ENCODE measurements at places on chromosomes 3 and 15.

DNA sequence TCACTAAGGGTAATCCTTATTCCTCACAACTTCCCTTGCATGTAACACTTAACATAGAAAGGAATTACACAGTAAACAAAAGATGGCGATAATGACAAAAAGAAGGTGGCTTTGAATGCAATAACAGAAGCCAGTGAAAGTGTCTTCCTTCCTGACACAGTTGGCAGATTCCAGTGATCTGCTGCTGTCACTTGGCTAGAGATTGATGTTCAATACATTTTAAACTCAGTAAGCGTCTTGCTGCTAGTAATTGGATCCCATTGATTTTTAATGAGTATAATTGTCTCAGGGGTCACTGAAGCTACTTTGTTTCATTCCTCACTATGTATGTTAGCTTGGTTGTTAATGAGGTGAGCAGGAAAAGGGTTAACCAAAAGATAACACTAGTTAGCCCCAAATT, 692.7 kb downstream of the NTRK3 start:
- DNase-seq: no peak

- no peak for DNase-seq
Observed at GRCh38 chr3:75303741-75304140, 360.4 kb upstream of the FRG2C start.

GRCh38 chr3:25836579-25836978, 46.7 kb downstream of the OXSM start:
- DNase-seq: no peak

- DNase-seq: no peak
Observed at GRCh38 chr3:127209155-127209839, 16.4 kb downstream of the PRR23E start.

DNA sequence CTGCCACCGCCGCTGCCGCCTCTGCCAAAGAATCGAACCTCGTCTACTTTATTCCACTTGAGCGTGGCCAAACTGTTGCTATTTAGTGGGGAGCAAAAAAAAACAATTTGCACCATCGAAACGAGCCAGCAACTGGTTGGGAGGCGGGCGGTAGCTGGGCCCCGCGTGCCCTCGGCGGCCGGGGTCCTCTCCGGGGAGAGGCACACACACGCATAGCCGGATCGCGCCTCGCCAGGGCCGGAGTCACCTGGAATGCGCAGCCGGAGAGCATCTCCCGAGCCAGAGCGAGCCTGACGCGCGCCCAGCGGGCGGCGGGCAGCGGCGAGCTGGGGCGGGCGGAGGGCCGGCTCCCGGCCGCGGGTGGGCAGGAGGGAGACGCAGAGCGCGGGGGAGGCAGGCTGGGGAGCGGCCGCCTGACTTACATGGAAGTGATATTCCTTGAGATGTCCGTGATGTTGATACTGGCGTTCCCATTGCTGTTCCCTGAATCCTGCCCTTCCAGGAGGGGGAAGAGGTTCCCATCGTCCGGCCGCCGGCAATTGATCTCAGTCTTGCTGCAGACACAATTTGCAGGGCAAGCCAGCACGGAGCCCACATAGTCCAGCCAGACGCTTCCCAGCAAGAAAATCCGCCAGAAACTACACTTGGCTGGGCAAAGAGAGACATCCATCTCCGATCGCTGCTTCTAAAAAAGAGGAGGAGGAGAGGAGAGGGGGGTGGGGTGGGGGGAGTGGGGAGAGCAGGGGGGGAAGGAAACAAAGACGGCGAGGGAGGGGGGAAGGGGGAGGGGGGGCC, 858 bp downstream of the NTRK3 start:
- DNase-seq: no peak

DNA sequence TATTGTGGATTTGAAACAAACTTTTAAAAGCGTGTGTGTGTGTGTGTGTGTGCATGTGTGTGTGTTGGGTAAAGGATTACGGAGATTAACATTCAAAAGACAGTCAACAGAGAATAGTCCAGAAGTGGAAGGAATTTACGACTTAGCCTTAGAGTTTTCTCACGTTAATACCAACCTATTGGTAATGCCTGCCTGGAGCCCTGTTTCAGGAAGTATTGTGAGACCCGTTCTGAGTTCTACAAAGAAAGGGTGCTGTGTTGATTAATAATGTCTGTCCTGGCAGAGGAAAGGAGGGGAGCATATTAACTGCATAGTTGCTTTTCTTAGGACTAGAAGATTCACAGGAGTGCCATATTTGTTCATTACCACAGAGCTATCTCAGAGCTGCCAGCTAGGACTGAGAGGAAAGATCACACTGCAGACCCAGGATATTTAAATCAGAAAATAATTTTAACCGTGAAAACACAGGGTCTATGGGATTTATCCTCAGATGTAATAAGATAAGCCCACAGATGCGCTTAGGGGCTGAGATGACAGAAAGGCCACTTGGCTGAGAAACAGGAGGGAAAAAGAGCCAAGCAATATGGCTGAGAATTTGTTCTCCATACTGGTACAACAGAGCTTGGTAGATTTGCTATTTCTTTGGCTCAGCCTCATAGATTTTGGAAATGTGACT, 40.5 kb upstream of the FRMD4B start:
- DNase-seq: no peak

- no peak for DNase-seq
Observed at GRCh38 chr15:25092661-25093060, 137.9 kb downstream of the SNRPN start.

- no peak for DNase-seq
Observed at GRCh38 chr3:172716476-172716875, 5.6 kb upstream of the NCEH1 start.

GRCh38 chr3:152416808-152417580, 148.3 kb downstream of the MBNL1 start:
- DNase-seq: no peak

GRCh38 chr3:54137311-54137710, 15.0 kb downstream of the CACNA2D3 start:
- DNase-seq: no peak

DNA sequence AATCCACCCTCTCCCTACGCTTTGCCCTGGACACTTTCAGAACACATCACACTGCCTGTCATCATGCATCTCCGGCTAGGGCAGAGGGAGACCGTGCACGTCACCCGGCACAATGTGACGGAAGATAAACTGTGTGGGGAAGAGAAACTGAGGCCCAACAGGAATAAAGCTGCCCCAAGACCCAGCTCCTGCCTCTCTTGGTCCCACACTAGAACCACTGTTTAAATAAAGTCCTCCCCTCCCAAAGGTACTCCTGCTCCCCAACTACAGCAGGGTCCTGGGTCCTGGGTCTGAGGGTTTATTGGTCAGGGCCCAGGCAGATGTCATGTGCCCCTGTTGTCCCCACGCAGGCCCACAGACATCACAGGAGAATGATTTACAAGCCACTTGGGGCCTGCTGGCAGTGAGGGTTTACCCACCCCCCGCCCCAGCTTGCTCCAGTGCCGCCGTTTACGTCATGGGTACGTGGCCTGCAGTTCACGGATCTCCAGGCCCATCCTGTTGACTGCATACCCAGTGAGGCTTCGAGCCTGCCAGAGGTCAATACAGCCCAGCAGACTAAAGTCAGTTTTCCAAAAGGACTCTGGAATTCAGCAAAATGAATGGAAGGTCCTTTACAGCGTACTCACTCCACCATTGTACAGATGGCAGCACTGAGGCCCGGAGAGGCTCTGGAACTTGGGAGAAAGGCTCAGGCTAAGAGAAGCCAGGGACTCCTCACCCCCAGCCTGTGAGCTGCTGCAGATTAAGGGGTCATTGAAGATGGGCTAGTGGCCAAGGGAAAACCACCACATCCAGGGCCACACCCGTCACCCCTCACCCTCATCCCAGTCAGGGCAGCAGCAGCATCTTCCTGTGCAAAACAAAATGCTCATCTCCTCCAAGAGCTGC, 23.2 kb downstream of the ALS2CL start:
- DNase-seq: no peak

DNA sequence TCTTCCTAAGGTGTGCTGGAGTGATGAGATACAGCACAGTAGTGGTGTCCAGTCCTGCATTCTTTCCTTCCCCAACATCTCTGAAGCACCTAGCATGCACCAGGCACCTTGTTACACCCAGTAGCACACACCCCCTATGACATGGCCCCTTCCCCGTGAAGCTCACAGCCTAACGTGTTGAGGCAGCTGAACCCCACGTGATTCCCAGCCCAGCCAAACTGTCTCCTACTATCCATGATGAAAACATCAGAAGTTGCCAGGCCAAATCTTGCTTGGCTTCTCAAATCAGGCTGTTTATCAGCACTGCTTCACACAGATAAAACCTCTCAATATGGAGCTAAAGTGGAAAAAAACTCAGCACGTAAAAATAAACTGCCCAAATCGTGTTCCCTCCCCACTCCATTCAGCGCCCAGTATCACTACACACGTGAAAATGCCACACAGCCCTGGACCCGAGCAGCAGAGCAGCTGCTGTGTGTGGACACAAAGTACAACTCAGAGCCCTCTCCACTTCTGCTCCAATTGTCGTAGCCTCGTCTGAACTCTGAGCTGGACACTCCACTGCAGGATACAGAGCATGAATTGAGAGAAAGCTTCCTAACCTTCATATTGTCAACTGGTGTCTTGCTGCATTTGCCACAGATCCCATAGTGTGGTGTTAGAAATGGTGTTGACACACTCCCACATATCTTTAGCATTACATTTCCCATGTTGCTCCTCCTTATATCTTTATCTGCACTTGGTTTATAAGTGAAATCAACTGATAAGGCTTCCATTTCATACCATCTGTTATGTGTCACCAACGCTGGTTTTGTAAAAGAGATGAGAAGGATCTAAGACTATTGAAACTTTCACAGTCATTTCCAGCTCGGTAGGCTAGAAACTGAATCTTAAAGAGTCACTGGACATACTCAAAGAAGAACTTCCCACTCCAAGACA, 279.8 kb downstream of the RORA start:
- no peak for DNase-seq

DNA sequence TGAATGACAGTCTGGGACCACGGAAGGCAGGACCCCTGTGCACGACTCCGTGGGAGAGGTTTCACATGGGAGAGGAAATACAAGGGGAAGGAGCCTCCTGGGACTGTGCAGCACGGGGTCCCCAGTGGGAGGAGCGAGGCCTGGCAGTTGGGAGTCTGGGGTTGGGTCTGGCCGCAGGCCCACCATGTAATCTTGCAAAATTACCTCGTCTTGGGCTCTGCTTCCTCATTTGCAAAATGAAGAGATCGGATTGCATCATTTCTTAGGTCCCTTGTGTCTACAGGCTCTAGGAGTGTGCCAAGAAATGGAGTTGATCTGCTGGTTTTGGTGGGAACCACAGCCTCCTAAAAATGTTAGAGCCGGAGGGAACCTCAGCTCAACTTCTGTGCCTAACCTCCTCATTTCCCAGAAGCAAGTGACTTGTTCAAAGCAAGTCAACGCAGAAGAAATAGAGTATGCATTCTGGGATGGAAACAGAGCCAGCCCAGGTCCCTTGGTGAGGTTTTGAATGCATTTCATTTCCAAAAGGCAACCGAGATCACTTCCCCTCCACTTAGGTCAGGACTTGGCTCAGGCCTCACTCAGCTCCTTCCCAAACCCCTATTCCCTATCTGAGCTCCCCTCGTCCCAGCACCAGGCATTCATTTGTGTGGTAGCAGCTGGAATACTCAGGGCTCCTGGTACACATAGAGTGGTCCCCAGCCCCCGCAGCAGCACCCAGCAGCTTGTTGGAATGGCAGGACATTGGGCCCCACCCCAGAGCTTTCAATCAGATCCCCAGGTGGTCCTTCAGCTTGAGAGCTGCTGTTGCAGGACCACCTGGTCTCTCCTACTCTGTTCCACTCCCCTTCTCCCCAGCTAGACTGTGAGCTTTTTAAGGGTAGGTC, 267.7 kb downstream of the XXYLT1 start:
- no peak for DNase-seq

GRCh38 chr15:43518197-43518761, 871 bp downstream of the MAP1A start:
- DNase-seq: peak; percentile 86

GRCh38 chr3:39415983-39416382, 9.5 kb downstream of the RPSA start:
- DNase-seq: no peak

GRCh38 chr3:10310578-10310977, 10.3 kb downstream of the SEC13 start:
- DNase-seq: no peak

GRCh38 chr15:76973362-76973743, 21.6 kb upstream of the PSTPIP1 start:
- peak; percentile 22 for DNase-seq

GRCh38 chr3:12060139-12060845, 56.1 kb downstream of the SYN2 start:
- DNase-seq: no peak

DNA sequence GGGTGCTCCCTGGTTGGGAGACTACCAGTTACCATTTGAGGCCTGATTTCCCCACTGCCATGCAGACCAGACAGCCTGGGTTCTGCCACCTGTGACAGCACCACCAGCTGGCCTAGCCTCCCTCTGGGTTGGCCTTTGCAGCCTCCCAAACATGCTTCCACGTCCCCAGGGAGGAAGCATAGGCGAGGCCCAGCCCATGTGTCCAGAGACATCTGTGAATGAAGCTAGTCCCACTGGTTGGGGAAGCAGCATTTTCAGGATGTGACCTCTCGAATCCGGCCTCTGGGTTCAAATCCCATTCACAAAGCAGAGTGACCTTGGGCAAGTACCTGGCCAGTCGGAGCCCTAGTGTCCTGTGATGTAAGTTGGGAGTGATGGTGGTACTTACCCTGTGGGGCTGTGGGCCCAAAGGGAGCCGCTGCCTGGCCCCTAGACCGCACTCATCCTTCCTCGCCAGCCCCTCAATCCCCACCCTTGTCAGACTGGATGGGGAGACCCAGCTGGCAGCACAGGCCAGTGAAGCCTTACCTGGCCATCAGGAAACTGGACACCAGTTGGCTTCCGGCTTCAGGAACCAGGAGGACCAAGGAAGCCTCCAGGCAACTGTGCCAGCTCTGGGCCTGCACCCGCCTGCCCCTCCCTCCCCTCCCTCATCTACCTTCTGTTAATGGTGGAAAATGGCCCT, 6.0 kb downstream of the KLF15 start:
- DNase-seq: no peak

- no peak for DNase-seq
Observed at GRCh38 chr15:23708332-23708731, 21.2 kb upstream of the NDN start.

- no peak for DNase-seq
Observed at GRCh38 chr3:186178412-186178811, 69.5 kb upstream of the ETV5 start.

DNA sequence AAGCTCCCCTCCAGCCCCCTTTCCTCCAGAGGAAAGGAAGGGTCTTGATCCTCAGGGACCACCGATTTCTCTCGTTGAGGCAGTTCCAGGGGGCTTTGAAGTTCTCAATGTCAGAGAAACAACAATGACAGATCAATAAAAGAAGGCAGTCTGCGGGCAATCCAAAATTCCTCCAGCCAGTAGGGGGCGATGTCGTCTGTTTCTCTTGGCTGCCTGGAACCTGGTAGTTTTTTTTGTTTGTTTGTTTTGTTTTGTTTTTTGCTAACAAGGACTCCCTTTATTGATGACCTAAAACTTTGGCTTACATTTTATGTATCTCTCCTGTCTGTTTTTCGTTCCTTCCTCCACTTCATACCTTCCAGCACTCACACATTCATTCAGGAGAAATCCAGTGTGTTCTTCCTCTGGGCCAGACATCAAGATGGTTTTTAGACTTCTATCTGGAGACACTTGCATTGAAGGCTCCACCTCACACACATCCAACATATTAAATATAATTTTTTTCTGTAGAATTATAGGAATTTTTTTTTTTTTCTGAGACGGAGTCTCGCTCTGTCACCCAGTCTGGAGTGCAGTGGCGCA, 276.6 kb downstream of the RPLP1 start:
- DNase-seq: no peak
